ENCODE measurements at places on chromosomes 7 and 10. TPM values are rescaled to one million over a fixed set of nuclear protein-coding genes. Genes with fewer than 3 reads are reported as not detected.

MYPN gene
- total RNA-seq: 0.14 TPM

SYT15 gene
- 0.21 TPM for total RNA-seq

- no peak for DNase-seq
Observed at GRCh38 chr7:30937416-30937815, 25.8 kb downstream of the AQP1 start.

DNA sequence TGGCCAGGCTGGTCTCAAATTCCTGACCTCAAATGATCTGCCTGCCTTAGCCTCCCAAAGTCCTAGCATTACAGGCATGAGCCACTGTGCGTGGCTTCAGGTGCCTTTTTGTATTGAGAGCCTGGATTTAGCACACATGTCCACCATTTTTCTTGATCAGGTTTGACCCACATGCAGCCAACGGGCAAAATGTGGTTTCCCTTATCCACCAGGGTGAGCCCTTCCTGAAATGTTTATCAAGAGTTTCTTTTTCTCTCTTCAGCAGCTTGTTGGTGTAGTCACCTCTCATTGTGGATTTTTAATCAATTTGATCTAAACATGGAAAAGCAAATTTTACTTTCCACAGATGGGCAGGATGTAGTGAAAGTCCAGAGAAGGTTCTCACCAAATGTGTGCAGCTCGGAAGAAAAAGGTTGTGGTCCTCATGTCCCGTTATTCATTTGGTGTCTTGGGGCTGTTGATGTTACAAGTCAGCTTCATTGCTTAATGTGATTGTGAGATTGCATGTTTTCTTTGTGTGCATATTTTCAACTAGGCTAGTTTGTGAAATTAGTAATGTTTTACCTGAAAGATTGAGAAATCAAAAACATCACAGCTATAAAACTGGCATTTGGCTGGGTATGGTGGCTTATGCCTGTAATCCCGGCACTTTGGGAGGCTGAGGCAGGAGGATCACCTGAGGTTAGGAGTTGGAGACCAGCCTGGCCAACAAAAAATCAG is 28.9 kb downstream of the GUSB start:
- no peak for DNase-seq

DNA sequence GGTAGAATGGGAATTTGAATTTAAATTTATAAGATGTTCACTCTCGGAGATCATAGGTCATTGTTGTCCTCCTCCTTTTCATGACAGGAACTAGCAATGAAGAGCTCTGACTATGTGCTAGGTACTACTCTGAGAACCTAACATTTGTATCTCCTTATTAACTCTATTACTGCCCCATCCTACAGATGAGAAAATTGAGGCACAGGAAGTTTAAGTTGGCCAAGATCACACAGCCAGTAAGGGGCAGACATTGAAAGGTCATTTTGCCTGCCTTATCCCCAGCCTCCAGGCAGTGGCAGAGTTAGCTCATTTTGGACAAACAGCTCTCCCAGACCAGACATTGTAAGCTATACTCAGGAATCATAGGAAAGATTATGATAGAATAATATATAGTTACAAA is 6.0 kb downstream of the SRGN start:
- DNase-seq: no peak

DNA sequence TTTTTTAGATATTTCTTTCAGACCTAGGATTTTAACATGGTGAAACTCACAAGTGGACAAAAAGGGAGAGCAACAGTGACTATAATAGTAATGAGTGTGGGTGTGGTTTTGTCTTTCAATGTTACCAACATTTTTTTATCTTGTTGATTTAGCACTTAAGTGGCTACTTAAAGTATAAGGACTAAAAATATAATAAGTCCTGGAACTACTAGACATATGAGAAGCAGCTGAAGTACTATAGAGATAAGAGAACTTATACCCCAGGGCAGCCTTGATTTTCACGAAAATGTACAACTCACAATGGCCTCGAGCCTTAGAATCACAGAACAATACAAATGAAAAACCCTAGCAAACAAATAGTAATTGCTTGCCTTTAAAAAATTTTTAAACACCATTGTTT is 1151.8 kb downstream of the TYW1 start:
- no peak for DNase-seq
